ENCODE measurements at places on chromosomes 7 and 10.

DNA sequence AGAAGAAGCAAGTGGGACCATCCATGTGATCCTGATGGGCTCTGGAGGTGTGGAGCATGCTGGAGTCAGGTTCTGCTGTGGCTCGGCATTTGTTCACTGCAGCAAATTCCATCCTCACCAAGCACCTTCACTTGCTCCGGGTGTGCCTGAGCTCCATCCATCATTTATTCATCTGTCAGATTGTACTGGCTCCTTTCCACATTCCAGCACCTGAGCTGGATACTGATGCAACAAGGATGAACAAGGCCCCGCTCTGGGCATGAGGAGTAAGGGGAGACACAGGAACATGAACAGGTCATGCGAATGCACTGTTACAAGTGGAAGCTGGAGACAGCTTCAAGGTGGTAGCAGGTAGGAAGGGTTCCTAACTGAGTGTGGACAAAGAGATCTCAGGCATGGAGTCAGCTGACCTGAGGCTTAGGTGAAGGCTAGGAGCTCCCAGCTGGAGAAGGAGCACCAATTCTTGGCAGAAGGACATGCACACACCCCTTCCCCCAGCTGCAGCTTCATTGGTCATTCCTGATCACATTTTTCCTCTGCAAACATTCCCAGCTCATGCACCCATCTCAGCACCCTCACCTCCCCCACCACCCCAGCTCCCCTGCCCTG lies 133.7 kb upstream of the ZMIZ1 start:
- DNase-seq: no peak

- no peak for DNase-seq
These were observed 94.3 kb upstream of the IL6 start for GRCh38 chr7:22632674-22633073.

DNA sequence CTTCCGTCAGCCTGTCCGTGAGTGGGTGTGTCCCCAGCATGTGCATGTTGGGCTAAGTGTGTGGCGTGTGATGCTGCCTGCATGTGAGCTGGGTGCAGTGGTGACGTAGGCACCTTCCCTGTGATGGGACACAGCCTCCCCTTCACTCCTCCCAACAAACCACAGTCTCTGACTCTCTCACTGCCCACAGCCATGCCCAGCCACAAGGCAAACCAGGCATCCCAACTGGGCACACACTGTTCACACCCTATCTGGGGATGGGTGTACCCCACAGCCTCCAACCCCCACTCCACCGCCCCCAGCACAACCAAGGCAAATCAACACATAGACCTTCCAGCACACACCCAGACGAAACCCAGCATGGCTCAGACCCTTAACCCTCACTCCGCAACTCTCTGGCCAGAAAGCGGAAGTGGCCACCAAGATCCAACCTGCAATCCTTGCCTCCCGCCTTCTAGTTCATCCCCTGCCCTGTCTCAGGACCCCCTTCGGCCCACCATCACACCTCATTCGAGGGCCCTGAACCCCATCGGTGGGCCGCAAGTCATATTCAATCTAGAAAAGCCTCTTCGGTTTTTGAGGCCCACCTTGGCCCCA lies 10.4 kb downstream of the PSD start:
- DNase-seq: no peak

DNA sequence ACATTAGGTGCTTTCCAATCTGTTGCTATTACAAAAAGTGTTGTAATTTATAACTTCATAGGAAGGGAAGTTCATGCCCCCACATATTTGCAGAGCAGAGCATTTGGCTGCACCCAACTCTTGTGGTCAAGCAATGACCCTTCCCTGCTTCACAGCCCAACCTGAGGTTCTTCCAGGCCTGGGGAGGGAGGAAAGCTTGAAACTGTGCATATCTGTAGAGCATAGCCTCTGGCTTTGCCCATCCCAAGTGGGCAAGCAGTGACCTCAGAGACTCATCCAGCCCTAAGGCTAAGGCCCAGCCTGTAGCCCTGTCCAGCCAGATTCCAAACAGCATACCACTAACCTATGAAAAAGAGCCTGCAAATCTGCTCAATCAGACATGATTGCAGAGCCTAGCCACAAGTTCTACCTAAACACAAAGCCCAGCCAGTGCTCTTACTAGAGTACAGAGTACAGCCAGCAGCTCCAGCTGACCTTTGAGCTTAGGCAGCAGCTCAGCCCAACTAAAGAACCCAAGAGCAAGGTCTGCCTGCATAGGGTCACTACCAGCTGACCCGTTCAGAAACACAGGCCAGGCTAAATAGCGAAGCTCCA lies 14.4 kb upstream of the GSTK1 start:
- DNase-seq: no peak

GRCh38 chr7:50640779-50641178 lies 75.6 kb upstream of the DDC start:
- DNase-seq: no peak

GRCh38 chr7:84069033-84069432 lies 125.6 kb downstream of the SEMA3A start:
- DNase-seq: no peak

DNA sequence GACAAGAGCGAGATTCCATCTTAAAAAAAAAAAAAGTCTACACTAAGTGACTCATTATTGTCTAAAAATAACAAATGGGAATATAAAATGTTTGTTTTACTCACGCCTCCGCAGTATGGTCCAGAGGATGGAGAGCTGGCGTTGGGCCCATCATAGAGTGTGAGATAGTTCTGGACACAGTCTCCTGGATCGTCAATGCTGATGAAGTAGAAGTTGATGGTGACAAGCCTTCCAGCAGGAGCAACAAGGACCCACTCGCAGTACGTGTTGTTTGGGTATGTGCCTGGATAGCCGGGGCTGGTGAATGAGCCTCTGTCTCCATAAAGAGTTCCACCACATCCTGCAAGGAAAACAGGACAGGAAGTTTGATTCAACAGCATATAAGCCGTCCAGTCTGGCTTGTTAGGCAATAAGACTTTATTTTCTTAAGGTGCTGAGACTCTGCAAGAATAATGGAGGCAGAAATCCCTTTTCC lies 11.5 kb upstream of the RSU1 start:
- peak; percentile 53 for DNase-seq

DNA sequence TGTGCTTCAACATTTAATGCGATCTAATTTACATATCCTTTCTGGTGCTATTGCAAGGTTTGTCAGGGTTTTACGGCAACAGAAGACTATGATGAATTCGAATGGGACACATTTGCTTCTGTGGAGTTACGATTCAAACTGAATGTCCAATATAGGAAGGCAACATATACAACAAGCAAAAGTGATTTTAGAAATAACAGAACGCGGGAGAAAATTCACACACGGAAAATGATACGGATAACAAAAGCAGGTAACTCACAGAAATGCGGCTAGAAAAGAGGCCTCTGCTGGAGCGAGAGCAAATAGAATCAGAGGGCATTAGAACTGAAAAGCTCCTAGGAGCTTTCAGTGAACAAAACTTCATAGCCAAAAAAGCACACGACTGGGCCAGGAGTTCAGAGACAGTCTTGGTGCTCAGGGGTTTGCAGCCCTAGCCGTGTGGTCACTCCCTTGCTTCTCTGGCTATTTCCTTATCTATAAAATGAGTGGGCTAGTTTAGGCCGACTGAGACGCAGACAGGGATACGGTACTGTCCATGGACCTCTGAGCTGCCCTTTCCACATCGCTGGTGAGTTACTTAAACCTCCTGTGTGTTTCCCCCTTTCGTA lies 557 bp upstream of the TAX1BP1 start:
- no peak for DNase-seq

DNA sequence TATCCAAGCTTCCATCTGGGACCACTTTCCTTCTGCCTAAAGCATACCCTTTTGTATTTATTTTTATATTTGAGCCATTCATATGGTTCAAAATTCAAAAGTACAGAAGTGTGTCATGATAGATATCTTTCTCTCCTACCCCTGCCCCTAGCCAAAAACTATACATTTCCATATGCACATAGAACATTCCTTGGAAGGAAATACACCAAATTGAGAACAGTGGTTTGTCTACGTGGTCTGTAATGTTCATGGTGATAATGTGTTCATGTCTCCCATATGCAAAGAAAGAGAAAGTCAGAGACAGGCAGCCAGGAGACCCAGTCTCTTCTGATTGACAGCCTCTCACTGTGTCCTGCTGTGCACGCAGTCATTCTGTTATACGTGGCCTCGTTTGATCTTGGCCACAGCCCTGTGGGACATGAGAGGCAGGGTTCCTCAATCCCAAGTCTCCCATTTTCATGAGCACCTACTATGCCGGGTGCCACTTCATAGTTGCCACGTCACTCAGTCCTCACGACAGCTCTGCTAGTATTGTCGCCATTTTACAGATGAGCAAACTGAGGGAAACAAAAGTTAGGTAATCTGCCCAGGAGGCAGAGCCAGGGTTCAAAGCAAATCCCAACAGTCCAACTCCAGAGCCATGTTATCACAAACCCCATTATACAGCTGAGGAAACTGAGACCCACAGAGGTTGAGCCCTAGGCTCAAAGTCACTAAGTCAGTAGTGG lies 8.0 kb upstream of the CDH23 start:
- DNase-seq: no peak

Data from AG04449 (cell line).